Activated T-cell treated with anti-CD3 and anti-CD28 coated beads, Interleukin-2, amount 50 U/mL, for 4 hours (primary cell): ENCODE measurements at places on chromosomes 3 and 15. TPM values are rescaled to one million over a fixed set of nuclear protein-coding genes. Genes with fewer than 3 reads are reported as not detected.

GRCh38 chr15:25184356-25185155, 229.8 kb downstream of the SNRPN start:
- no peak for DNase-seq

GRCh38 chr3:107962946-107963345, 127.9 kb downstream of the CD47 start:
- DNase-seq: no peak

GRCh38 chr3:28320981-28321380, 27.5 kb upstream of the ZCWPW2 start:
- no peak for DNase-seq

GRCh38 chr3:74591946-74592345, 22.5 kb downstream of the CNTN3 start:
- DNase-seq: no peak

DNA sequence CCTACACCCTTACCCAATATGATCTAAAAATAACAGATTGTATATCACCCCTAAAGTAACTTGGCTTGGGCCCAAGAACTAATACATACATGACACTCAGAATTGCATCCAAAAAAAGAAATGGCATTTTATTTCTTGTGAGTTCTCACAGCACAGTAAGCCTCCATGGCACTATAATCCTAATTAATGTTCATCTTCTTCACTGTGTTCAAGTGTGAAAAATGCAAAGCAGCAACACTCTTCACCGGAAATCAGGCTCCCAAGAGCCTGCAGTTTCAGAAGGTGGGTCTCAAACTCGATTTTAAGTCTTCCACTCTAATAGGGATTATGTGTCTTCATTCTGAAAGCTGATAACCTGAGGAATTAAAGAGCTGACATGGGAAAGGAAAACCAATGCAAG, 142.8 kb upstream of the TSC22D2 start:
- no peak for DNase-seq

DNA sequence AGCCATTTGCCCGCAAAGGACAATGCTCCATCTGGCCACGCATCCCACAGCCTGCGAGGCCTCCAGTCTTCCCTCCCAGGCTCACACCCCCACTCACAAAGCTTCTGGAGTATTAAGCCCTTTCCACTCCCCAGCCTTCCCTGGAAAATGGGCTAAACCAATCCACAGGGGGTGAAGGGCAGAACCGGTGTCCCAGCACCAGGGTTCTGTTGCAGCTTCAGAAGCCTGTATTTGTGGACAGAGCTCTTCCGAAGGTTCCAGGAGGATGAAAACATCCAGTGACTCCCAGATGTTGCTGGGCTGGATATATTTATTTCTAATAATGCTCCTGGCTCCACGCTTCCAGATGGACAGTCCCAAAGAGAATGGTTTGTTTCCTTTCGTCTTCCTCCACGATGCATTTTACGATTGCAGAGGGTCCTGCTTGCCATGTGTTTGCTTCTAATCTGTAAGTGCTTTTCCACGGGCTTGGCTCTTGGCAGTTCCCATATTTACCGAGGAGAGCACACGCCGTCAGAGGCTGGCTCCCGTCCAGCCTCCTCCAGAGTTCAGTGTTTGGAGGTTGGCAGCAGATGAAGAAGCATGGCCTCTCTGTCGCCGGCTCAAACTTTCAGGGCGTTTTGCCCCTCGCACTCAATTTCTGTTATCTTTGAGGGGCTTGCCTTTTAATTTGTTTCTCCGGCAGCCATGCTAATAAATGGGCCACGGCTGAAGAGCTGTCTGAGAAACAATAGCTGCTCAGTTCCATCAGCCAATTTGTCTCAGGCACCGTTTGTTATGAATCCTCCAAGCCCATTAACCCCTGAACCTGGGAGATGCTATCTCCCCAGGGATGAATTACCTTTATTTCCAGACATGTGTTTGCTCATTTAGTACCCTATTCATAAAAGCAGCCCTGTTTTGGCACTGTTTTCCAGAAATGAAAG, 367.9 kb upstream of the PROK2 start:
- no peak for DNase-seq

DNA sequence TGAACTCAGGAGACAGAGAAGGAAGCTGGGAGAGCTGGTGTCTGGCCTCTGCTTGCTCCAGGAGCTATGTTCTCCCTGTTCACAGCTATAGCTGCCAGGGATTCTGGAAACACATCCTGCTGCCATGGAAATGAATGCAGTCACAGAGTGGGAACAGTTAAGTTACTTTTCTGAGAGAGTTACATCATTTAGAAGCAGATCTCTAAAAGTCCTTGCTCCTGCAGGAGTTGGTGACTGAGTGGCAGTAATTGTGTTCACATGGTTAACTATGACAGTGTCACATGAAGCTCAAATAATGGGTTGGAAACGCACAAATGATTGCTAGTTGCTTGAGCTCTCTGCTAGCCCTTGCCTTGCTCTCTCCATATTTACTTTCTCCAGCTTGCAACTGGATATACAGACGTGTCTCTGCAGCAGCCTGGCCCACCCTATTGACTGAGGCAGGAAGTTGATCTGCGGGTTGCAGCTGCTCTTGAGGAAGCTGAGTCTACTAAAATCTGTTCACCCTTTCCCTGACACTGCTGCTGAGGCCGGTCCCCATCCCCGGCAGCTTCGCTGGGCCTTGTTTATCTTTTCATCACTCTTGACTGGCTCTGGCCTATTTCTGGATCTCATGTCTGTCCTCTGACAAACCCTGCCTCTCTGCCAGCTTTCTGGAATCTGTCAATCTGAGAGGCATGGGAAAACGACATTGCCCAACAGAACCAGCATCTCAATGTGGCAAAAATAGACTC, 16.7 kb upstream of the ISLR start:
- no peak for DNase-seq

- no peak for DNase-seq
Observed at GRCh38 chr3:56781762-56782161, 20.0 kb downstream of the ARHGEF3 start.

DNA sequence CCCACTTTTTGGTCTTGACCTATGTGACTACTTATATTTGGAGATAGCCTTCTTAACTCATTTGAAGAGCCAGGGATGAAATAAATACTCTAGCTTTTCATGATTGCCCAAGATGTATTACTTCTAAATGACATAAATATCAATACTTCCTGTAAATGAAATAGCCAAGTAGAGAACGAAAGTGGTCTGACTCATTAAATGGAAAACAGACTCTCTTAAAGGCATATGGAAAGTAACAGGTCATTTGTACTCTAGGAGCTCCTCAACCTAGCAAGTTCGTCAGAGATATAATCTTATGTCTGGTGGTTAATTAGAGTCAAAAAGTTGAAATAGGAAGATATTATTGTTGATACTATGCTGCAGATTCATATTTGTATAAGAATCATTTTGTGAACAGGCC, 1105.4 kb downstream of the TUSC7 start:
- DNase-seq: no peak

The GOLGA6B gene
- total RNA-seq: not detected

The CLEC3B gene
- total RNA-seq: 0.38 TPM

The CLDN1 gene
- total RNA-seq: 0.66 TPM
